ENCODE measurements at places on chromosomes 6 and 20.

- DNase-seq = no peak
Measured at GRCh38 chr6:127366282-127367022, 23.0 kb upstream of the ECHDC1 start.

DNA sequence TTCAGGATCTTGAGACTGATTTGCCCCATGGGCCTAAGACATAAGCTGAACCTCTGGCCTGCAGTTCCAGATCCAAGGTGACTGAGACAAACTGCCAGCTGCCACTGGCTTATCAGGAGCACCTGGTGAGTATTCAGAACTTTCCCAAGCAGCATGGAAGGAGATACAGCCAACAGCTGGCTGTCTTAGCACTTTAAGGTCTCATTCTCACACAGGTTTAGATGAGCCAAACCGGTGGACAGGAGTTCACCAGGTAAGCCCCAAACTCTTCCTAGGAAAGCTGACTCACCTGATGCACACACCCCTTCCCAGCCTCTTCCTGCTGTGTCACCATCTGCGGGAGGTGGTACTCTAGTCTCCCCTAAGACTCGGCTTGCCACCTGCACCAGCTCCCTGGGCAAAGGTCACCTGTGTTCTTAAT lies at the start of gene BANF2:
Gene BANF2, plus strand, starts transcription at position 36 of the 421 bp plus-strand sequence. CDS start 25,060 bp downstream, outside the sequence.
- DNase-seq = no peak

GRCh38 chr6:85544776-85545175 lies 48.9 kb downstream of the SNX14 start:
- DNase-seq = no peak

- DNase-seq = no peak
Measured at GRCh38 chr6:122998403-122998975, 2.5 kb downstream of the CLVS2 start.

DNA sequence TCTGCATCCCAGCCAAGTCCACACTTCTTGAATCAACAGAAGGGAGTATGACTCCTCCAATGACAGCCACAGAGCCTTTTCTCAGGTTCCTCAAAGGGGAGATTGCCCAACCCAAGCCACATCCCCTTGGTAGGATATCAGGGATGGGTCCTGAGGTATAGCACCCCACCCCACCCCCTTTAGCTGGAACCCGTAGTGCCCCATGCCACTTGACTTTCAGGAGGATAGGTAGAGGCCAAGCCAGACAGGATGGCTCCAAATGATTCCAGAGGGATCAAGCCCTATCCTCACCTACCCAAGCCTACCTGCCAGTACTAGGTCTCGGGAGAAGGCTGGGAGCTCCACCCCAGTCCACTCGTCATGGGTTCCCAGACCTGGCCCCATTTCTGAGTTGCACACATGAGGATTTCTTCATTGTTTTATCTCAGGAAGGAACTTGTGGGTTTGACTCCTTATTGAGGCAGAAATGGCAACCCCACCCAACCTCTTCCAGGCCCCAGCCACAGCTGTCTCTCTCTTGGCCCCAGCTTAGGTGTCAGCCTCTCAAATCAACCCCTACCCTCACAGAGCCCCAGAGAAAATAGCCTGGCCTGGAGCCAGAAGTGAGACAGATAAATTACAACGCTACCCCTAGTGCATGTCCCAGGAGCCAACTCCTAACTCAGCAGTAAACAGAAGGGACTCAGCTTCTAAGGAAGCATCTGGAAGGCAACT lies 3.6 kb downstream of the CCND3 start:
- DNase-seq = peak; percentile 99

DNA sequence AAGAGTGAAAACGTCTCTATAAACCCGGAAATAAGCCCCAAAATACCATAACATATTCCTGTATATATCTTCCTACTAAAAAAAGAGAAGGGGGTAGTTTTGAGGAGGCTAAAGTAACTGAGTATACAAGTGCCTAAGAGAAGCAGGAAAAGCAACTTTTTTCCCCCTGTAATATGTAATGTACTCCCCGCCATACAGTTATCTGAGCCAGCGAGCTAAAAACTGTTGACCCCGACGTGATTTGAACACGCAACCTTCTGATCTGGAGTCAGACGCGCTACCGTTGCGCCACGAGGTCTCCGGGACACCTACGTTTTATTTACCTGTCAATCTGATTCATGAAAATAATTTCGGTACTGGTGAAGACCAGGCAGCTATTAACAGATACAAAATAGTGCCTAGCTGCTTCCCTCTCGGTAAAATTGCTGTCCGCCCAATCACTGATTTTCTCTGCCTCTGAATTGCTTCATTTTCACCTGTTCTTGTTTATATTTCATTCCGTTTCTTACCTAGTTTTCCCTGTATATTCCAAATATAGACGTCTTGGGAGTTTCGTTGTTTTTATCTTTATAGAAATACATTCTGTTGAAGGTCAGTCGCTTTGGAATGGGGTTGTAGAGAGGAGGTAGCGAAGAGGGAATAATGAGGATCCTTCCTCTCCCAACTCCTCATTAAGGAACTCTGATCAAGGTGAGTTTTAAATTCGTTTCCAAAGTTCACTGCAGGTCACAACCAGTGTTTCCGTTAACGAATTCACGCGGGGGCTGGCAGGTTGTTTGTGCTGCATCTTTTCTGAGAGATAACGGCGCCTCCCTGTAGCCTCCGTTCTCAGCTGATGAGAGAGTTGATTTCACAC lies 33.6 kb upstream of the BTN3A2 start:
- peak; percentile 77 for DNase-seq

GRCh38 chr6:83476971-83477370 lies 35.4 kb upstream of the PRSS35 start:
- no peak for DNase-seq

- no peak for DNase-seq
Measured at GRCh38 chr20:57332105-57333089, 2.8 kb downstream of the SPO11 start.

GRCh38 chr20:24673678-24674570 lies 204.5 kb downstream of the SYNDIG1 start:
- DNase-seq = no peak

GRCh38 chr20:37290158-37290810 lies 829 bp downstream of the MANBAL start:
- DNase-seq = no peak

GRCh38 chr6:139581485-139581865 lies 207.0 kb upstream of the CITED2 start:
- no peak for DNase-seq

- no peak for DNase-seq
Measured at GRCh38 chr20:19692100-19692499, 66.0 kb upstream of the RIN2 start.

GRCh38 chr6:108291091-108291490 lies 3.8 kb upstream of the AFG1L start:
- DNase-seq = peak; percentile 79

DNA sequence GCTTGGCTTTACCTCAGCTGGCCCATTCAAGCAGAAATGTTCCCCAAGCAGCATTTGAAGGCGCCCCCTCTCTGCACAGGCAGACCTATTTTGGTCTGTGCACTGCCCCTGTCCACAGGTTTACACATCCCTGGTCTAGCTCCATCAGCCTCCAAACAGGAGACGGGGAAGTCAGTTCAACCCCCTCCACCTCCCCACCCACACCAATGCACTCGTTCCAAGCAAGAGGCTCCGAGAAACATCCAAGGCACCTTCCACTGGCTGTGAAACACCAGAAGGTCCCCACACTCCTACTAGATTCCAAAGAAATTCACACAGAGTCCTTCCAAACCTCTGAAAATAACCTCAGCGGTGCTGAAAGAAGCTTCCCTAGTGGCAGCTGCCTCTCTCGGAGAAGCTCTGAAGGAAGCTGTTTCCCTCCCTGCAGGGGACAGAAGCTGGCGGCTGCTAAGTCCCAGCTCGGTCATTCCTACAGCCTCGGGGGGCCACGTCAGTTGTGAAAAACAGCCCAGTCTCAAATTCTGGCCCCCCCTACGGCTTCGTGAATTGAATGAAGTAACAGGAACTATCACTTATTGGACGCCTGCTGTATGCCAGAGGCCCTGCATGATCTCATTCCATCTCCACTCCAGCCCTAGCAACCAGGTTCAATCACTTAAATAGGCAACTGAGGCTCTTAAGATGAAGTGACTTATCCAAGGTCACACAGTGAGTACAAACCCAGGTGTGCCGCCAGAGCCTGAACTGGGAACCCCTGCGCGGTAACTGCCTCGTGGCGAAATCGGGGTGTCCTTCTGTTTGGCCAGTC lies 815 bp downstream of the SPATA2 start:
- peak; percentile 40 for DNase-seq

DNA sequence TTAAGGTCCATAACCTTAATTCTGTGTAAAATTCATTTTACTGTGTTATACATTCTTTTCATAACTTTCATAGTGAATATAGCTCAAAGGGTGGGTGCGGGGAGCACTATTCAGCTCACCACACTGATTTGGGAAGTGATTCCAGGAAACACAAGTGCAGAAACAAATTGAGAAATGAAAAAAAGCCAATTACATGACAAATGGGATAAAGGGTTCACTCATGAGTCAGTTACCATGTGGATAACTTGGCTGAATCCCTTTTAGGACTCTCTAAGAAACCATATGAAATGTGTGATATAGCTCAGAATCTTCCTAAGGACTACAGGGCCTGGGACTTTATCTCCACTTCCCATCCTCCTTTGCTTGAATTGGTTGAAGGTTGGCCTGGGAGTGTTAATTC lies 3.1 kb upstream of the BTN2A1 start:
- no peak for DNase-seq

DNA sequence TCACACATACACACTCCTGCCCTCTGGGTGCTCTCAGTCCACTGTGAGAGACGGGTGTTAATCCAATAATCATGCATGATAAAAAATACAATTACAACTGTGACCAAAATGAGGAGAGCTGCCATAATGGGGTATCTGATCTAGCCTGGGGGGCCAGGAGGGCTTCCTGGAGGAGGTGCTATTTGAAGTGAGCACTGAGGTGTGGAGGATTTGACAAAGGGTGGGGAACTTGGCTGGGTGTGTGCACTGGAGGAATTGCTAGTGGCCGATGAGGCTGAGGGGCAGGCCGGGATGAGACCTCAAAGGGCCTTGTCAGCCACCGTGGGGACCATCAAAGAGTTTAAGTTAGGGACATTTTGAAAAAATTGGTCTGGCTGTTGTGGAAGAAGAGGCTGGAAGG lies 34.8 kb downstream of the VSTM2L start:
- DNase-seq = no peak

GRCh38 chr6:118504611-118505010 lies 43.5 kb upstream of the PLN start:
- DNase-seq = no peak

DNA sequence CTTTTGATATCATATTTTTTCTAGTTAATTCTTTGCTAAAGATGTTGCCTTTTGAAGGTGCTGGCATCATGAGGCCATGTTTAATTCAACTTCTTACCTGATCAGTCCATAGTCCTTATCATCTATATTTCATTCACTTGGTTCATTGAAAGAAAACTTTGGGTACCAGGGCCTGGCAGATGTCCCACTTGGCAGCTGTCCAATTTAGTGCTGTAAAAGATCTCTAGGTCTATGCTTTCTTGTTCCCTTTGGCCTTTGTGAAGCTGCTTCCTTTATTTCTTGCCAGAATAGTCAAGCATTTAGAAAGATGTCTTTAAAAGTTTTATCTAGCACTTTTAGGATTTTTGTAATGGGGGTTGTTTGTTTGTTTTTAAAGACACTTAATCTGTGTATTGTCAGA lies 61.7 kb upstream of the EYA4 start:
- DNase-seq = peak; percentile 3

DNA sequence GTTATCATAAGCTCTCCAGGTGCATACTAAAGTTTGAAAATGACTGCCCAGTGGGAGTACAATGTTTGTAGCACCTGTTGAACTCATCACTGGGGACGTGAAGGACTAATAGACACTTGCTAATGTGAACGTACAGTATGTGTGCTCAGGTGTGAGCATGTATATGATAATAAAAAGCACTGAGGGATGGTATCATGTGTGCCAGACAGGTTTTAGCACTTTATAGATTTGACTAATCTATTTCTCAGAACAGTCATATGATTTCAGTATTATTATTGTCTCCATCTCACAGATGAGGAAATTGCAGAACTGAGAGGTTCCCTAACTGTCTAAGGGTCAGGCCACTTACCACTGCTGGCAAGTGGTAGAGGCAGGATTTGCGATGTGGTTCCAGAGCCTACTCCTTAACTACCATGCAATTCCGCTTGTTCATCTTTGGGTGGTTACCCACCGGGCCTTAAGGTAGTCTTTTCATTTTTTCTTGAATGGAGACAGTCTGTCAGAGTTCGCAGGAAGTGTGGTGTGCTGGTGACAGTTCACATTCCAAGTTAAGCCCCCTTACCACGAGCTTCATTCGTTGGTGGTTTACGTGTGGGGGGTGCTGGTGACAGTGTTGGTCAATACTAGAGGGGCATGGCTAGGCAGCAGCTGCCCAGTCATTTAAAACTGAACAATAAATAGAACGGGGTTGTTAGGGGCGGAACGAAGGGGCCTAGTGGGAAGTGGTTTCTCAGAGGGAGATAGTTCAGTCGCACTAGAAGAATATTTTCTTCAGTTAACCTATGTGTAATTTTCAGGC lies 46.8 kb downstream of the RREB1 start:
- no peak for DNase-seq

- no peak for DNase-seq
Measured at GRCh38 chr20:51121272-51121671, 98.4 kb upstream of the KCNG1 start.

- no peak for DNase-seq
Measured at GRCh38 chr6:106527979-106528378, 101.3 kb downstream of the RTN4IP1 start.

GRCh38 chr6:14933183-14933544 lies 312.7 kb upstream of the JARID2 start:
- no peak for DNase-seq

DNA sequence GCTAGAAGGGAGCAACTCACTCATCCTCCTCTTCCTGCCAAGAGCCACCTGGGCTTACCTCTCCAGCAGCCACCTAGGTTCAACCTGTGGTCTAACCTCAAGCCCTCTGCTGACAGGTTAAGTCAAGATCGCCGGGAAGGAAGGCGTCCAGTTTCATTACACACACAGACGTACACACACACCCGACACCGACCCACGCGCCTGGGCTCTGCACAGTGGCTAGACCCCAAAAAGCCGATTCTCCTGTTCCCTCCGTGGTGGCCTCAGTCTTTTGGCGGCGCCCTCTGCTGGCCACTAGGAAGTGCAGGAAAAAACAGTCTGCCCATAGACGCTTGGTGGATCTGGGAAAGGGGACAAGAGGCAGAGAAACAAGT lies 52.8 kb downstream of the MRPL14 start:
- peak; percentile 91 for DNase-seq

GRCh38 chr20:17066902-17067301 lies 159.9 kb upstream of the PCSK2 start:
- no peak for DNase-seq

- DNase-seq = no peak
Measured at GRCh38 chr6:36803908-36804307, 35.3 kb downstream of the CPNE5 start.
